ENCODE measurements at places on chromosomes 2 and 18.

- no peak for DNase-seq
These were observed 19.6 kb upstream of the ALLC start for GRCh38 chr2:3638456-3638810.

DNA sequence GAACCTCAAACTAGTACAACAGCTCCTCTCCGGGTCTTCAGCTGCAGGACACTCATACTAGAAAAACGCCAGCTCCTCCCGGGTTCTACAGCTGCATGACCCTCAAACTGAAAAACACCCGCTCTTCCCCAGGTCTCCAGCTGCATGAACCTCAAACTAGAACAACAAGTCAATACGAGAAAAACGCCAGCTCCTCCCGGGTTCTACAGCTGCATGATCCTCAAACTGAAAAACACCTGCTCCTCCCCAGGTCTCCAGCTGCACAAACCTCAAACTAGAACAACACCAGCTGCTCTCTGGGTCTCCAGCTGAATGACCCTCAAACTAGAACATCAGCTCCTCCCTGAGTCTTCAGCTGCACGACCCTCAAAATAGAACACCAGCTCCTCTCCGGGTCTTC is 315.0 kb upstream of the TFPI start:
- DNase-seq, result no peak

- no peak for DNase-seq
These were observed 303.3 kb downstream of the GBX2 start for GRCh38 chr2:235864733-235865515.

DNA sequence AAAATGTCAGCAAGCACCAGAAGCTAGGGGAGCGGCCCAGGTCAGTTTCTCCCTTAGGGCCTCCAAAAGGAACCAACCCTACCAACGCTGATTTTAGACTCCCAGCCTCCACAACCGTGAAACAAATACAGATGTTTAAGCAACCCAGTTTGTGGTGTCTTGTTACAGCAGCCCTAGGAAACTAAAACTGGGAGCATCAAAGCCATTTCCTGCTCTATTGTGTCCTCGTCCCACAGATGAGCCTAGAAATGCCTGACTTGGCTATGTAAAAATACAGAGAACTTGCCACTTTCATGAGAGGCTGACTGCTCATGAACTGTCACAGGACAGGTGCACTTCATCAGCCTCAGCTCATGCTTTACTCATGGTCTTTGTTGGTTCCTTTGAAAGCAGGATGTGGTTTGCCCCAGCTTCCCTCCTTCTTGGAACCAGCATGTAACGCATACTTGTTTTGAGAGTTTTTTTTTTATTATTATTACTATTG is 97.6 kb upstream of the SLC39A10 start:
- DNase-seq, result peak; percentile 90

DNA sequence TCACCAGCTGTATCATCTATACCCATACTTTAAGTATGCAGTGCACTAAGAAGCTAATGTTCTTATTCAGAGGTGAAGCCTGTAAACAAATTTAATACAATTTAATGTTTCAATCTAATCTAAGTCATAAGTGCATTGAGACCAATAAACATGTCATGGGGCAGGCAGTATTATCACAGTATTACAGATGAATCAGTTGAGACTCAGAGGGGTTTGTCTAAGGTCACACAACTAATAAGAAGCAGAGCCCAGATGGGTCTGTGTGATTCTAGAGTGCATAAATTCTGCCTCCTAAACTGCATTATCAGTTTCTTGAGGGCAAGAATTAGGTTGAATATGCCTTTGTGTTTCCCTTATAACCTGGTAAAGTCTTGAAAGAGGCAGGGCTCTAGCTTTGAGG is 140.9 kb upstream of the RNF152 start:
- DNase-seq, result no peak

GRCh38 chr2:218465987-218466633 is 47.2 kb downstream of the VIL1 start:
- DNase-seq, result peak; percentile 24

- DNase-seq, result no peak
These were observed 6.0 kb downstream of the COMMD1 start for GRCh38 chr2:61911510-61911909.

DNA sequence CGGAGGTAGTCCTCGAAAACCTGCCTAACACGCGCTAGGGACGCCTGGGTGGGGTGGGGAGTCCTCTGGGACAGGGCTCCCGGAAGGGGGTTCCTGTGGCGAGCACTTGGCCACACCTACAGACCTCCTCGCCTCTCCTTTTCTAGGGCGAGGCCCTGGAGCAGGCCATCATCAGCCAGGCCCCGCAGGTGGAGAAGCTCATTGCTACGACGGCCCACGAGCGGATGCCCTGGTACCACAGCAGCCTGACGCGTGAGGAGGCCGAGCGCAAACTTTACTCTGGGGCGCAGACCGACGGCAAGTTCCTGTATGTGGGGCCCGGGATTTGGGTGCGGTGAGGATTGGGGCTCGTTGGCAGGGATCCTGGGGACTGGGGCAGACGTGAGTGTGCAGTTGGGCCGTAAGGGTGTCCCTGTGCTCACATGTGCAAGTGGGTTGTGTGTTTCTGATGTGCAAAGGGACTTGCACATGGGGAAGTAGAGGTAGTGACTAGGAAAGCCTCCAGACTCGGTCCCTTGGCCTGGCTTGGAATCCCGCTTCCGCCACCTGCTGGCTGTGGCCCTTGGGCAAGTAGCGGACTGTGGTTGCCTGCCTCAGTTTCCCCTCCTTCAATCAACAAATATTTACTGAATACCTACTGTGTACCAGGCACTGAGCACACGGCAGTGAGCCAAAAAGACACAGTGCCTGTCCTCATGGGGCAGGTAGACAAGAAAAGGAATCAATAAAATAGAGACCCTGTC is 11.7 kb downstream of the ZAP70 start:
- no peak for DNase-seq

DNA sequence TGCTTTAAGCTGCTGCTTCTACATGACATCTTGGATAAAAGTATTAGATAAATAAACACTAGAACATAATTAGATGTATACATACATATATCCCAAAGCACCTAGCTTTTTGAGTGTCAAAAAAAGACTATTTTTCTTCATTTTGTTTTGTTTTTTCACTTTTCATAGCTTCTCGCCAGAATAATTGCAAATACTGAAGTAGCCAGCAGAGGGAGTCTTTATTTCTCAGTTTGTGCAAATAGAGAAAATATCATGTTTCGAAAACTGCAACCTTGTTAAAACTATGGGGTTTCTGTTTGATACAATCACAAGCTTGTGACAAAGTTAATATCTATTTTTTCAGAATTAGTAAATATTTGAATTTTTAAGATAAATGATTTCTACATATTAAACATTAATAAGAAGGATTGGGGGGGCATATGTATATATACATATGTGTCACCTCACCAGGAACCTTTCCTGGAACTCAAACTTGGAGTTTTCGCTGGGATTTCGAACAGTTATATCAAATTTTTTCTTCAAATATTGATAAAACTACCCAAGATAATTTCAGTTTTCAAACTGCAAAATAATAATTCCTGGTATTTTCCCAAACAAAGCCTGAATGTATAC is 61.0 kb downstream of the GRB14 start:
- DNase-seq, result no peak

DNA sequence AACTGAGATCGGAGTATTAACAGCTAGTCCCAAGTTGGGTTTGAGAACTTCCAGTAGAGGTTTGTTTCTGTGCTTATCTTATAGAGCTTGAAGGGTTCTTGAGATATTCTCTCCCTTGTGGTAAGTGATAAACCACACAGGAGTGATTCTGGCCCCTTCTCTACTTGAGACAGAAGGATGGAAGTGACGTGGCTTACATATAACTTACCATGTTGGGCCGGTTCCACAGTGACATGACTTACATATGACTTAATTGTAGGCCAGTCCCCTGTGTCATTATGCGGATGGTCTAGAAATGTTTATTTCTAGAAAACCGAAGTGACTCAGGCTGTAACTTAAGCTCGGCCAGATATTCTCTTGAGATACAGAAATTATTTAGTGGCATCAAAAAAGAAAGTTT is 62.7 kb downstream of the TRAPPC12 start:
- DNase-seq, result no peak

DNA sequence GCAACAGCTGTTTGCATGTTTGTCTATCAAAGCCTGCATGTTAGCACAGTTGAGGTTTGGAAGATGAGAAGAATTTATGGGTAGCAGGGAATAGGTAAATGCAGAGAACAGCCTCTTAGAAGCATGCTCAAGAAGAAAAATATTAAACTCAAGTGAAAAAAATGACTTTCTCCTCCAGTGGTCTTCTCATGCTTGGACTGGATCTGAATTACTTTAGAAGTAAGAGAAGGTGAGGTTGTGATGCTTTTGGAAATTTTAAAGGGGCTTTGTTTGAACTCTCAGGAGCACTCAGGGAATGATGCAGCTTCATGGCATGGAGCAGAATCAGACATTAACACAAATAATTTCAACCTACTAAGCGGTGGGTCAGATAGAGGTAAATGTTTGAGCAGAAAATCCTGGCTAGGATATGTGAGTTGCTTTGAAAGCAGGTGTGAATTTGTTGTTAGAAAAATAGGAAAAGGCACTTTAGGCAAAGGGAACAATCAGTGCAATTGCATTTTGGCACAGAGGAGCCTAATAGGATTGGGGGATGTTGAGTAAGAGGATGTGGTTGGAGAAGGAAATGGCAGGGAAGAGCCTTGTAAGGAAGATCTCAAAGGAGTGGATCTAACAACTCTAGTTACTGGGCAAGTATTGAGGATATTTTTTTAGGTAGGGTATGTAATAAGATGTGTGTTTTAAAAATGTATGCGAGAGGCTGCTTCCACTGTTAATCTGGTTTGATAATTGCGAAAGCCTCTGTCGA is 76.3 kb downstream of the DDX1 start:
- no peak for DNase-seq

- no peak for DNase-seq
These were observed 681.1 kb upstream of the FANCL start for GRCh38 chr2:58922245-58922644.

DNA sequence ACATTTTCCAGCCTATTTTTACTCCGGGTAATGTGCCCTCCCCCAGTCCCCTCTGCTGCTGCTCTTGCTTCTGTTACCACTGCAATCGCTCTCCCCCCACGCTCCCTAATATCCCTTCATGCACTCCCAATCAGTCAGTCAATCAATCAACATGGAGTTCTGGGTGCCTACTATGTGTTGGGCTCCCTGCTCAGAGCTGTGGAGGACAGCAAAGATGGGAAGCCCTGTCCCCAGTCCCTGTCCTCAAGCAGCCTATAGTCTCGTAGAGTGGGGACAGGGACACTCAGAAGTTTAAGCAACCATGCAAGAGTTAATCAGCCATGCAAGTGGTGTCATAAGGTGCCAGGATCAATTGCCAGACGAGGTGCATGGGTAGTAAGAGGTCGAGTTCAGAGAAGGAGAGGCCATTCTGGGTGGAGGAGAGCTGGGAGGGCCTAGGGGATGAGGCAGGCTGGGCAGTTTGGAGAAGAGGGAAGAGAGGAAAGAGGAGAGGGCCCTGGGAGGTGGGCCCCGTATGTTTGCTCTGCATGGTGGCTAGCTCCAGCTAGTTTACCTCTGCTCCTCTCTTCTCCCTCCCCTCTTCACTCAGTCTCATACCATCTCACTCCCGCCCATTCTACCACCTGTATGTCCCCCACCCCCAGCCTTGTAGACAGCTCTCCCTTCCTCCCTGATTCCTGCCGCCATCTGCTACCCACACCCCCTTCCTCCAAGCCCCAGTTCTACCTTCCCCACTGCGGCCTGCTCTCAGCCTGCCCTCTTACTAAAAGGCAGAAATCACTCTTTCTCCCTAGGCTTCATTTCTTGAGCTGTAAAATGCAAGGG is 3.9 kb downstream of the ASIC4 start:
- no peak for DNase-seq

- DNase-seq, result no peak
These were observed 78.1 kb downstream of the CIB4 start for GRCh38 chr2:26562811-26563645.

DNA sequence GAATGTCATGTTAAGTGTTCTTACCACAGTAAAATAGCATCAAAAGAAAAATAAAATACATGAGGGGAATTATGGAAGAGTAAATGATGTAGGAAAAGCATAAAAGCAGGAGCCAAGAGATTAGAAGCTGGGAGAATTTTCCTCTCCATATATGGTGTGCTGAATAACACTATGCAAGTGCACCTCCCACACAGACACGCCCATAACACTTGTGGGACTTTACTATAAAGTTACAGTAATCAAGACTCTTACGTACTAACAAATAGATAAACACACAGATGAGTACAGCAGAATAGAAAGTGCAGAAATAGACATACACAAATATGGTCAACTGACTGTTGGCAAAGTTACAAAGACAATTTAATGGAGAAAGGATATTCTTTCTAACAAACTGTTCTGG is 16.0 kb upstream of the SPHKAP start:
- DNase-seq, result no peak

DNA sequence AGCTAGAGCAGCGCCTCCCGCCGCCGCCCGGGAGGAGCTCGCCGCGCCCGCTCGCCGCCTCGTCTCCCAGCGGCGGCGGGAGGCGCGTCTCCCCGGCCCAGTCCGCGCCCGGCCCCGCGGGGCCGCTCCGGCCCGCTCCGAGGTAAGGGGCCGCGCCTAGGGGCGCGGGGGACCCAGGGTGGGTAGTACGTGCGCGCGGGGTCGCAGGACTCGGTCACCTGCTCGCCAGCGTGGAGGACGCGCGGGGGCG is 259 bp downstream of the NPAS2 start:
- DNase-seq, result no peak

GRCh38 chr2:58032764-58033080 is 13.9 kb upstream of the VRK2 start:
- no peak for DNase-seq

DNA sequence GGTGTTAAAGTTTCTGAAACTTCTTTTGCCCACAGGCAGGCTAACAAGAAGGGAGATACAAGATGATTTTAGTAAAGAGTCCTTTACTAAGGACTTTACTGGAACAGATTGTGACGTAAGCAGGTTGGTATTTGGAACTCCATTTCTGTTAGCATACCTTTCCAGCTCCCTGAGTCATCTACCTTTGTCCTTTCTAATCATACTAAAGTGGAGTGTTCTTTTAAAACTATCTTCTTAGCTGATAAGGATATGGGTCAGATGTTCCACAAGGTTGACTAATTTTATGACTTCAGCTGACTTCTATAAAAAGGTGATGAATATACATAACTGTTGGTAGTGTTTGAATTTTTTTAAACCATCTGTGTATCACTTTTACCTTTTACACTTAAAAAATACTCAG is 21.1 kb downstream of the UGP2 start:
- DNase-seq, result no peak

GRCh38 chr18:56804395-56804794 is 153.2 kb downstream of the WDR7 start:
- DNase-seq, result no peak

DNA sequence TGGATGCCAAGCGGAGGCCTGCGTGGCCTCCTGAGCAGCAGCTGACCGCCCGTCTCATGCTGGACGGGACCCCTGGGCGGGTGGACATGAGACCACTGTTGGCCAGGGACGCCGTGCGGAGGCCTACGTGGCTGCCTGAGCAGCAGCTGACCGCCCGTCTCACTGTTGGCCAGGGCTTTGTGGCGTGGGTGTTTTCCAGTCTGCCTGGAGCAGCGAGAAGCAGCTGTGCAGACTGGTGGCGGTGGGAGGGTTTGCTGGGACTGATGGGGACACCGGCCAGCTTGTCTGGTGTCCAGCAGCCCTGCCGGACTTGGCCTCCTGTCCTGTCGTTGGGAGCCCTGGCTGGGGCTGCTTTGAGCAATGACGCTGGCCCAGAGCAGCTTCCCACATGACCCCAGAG is 5.8 kb upstream of the D2HGDH start:
- no peak for DNase-seq

Measured in naive thymus-derived CD4-positive, alpha-beta T cell (primary cell).